Fibroblast of pulmonary artery (primary cell): ENCODE measurements at places on chromosomes 1 and 21.

DNA sequence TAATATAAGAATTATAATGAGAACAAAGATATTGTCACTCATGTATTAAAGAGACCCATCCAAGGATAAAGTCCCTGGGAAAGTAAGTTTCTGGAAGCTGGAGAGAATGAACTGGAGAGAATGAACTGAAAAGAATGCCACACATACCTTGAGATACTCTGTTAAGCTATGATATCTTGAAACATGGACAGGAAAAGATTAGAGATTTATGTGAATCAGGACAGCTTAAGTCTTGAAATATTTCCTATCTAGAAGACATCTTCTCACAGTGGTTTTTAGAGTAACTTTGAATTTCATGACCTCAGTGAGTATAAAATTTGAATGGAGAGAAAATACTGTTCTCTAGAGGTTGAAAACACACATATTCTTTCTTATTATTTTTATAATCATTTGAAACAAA is 201.3 kb upstream of the HMCN1 start:
- no peak for DNase-seq

- DNase-seq: peak; percentile 66
Measured at GRCh38 chr1:106233511-106233910, 823.0 kb upstream of the PRMT6 start.

DNA sequence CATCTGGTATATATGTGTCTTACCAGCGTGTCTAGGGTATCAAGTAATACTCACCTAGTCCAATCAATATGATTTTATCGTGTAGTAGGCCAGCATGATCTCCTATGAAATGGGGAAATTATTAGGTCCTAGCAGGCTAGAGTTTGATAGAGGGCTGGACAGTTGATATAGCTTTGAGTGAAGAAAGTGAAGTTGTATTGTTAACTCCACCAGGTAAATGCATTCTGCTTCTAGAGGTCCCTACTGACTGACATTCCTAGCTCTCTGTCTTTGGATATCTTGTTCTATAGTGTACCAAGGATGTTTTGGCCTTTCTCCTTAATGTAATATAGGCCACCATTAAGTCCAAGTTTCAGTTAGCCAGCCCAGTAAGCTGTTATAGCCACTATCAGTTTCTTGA is 97.4 kb downstream of the EBNA1BP2 start:
- DNase-seq: no peak

- DNase-seq: no peak
Measured at GRCh38 chr1:200873671-200874397, 1.1 kb downstream of the GPR25 start.
